ENCODE measurements at places on chromosomes 3 and 15. TPM values are rescaled to one million over a fixed set of nuclear protein-coding genes. Genes with fewer than 3 reads are reported as not detected.

Gene NKIRAS1
- total RNA-seq: 7.0 TPM

- no peak for DNase-seq
Observed at GRCh38 chr3:64120876-64121275, 97.6 kb upstream of the PSMD6 start.

- no peak for DNase-seq
Observed at GRCh38 chr3:175272392-175272791, 413.3 kb downstream of the NAALADL2 start.

DNA sequence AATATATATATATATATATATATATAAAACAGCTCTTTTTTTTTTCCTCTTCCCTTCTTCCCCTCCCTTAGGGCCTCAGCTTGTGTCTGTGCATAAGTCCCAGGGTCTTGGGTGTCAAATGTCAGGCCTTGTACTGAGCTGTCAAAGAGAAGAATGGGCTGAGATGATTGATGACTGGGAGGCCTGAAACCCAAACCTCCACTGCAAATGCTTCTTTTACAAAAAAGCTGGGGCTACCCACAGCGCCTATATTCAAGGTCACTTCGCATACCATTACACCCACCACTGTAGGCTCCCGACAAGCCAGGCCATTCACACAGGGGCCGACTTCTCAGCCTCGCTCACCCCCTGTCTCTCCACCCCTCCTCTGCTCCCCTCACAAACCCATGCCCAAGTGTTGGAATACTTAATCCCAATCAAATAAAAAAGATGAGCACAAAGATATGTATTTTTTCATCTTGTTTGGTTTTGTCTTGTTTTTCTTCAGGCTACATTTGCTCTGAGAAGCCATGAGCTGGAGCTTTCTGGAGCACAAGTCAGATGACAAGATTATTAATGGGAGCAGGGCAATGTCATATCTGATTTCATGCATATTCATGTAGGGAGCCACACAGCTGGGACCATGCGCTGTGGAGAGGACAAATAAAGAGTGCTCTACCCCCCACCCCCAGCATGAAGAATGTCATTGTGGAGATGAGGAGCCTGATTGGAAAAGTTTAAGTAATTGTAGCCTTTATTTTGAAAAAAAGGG lies 614.4 kb upstream of the NR2F2 start:
- DNase-seq: no peak

Gene CA12
- 4.9 TPM for total RNA-seq

Gene DPH3
- total RNA-seq: 40.1 TPM

Gene AADACL2
- not detected for total RNA-seq

DNA sequence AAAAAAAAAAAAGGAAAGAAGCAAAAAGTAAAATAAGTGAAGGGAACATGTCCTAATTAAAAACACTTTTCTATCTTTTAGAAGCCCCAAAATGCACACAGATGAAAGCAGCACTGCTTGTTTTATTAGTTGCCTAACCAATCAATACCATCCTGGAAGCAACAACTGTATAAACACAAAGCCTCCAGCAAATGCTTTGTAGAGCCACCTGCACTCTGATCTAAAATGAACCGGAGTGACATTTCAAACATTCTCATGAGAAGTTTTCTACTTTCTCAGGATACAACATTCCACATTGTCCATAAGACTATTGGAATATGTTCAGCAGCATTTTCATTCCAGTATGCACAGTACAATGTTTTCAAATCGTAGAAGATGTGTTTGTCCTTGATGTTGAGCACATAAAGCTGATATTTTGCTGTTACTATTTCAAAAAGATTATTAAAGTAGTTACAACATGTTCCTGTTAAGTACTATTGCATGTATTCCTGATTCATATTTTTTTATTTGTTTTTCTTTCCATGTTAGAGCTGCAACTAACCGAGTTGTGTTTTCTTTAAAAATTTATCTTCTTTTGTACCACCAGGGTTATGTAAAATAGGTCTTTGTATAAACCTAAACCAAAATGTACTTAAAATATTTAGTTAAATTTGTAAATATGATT lies 50.3 kb upstream of the PLSCR5 start:
- no peak for DNase-seq

- no peak for DNase-seq
Observed at GRCh38 chr15:29143909-29144635, 125.5 kb downstream of the NSMCE3 start.

- DNase-seq: no peak
Observed at GRCh38 chr15:58484791-58485600, 53.2 kb downstream of the LIPC start.

GRCh38 chr3:146106986-146107385 lies 54.0 kb downstream of the PLOD2 start:
- DNase-seq: no peak

DNA sequence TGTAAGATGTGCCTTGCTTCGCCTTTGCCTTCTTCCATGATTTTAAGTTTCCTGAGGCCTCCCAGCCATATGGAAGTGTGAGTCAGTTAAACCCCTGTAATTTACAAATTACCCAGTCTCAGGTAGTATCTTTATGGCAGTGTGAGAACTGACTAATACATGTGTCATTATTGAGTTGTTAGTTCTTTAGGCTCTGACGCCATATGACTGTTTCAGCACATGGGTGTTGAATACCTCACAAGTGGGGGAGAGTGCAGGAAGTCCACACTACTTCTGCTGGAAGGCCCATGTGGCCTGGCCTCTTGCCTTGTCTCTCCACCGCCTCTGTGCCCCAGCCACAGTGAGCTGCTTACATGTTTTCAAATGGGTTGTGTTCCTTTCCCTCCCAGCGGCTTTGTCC lies 28.5 kb downstream of the MFSD1 start:
- DNase-seq: no peak

- no peak for DNase-seq
Observed at GRCh38 chr3:153970741-153971347, 150.3 kb upstream of the ARHGEF26 start.

DNA sequence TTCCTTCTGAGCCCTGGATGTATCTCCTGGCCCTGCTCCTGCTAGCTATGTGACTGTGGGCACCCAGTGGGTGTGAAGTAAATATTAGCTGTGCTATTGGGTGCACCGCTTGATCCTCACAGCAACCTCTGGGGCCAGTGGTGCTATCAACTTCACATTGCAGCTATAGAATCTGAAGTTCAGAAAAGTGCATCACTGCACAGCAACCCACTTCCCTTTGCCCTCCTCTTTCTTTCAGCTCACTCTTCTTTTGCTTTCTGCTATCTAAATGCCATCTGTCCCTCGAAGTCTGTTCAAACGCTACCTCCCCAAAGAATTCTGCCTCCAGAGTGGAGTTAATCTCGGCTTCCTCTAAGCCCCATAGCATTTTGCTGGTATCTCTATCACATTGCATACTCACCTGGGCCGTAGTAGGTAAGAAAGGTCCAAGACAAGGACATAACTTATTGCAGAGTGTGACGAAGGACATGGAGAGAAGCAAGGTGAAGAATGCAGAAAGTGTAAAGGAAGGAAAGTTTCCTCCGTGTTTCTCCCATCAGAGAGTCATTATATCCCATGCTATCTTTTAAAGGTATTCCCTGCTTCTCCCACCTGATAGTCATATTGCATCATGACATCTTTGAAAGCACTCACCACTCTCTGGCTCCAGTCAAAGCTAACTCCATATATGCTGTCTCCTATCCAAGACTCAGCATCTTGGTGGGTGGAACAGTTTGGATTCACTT lies 57.1 kb upstream of the BCL6 start:
- no peak for DNase-seq

DNA sequence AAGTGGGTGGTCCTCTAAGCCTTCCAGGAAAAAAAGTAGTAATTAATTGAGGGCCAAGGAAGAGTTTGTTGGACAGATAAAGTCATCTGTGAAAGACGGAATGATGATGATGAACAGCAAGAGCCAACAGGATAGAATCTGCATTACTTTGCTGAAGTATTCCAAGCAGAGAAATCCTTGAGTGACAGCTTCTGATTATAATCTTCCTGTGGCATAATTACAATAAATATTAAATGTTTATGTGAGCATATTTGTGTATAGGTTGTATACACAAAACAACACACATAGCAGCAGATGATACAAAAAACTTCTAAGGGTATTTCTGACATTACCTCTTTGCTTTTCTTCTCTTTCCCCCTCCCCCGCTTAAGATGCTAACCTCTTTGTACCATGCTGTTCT lies 147.6 kb downstream of the SPATA16 start:
- DNase-seq: no peak

- DNase-seq: no peak
Observed at GRCh38 chr15:93246266-93247242, 157.5 kb upstream of the RGMA start.

DNA sequence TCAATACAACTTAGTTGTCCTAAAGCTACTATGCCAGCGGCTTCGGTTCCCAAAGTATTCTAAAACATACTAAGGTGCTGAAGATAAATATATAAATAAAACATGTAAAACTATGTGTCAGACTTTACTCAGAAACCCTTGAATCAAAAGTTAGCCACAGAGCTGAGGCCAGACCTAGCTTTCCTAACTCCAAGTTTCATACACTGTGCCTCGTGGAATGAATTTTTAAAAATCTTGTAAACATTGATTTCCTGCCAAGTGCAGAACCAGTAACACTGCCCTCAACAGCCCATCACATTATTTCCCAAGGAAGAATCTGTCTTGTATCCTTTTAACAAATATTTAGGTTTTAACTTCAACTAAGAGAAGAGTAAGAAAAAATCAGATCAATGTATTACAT lies 36.4 kb downstream of the TAMM41 start:
- DNase-seq: no peak

Gene ZNF717
- total RNA-seq: not detected

Gene DNAH12
- not detected for total RNA-seq

DNA sequence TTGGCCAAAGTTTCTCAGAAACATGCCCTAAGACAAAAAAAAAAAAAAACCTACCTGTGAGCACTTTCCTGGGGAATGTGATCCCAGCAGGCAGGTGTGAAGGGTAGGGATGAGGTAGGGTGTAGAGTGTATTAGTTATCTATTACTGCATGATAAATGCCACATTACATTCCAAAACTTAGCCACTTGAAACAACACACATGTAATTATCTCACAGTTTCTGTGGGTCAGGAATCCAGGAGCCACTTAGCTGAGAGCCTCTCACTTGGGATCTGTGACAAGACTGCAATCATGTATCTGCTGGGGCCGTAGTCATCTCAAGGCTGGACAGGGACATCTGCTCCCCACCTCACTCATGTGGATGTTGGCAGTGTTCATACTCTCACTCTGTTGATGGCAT lies 18.9 kb upstream of the FBN1 start:
- DNase-seq: no peak

- DNase-seq: no peak
Observed at GRCh38 chr15:62359416-62359815, 194.3 kb upstream of the C2CD4B start.

Gene SSUH2
- total RNA-seq: 0.73 TPM
